Stimulated activated CD8-positive, alpha-beta memory T cell treated with anti-CD3 and anti-CD28 coated beads, Interleukin-4, amount 100 ng/mL, for 1 hour (primary cell): ENCODE measurements at places on chromosomes 7 and 10.

DNA sequence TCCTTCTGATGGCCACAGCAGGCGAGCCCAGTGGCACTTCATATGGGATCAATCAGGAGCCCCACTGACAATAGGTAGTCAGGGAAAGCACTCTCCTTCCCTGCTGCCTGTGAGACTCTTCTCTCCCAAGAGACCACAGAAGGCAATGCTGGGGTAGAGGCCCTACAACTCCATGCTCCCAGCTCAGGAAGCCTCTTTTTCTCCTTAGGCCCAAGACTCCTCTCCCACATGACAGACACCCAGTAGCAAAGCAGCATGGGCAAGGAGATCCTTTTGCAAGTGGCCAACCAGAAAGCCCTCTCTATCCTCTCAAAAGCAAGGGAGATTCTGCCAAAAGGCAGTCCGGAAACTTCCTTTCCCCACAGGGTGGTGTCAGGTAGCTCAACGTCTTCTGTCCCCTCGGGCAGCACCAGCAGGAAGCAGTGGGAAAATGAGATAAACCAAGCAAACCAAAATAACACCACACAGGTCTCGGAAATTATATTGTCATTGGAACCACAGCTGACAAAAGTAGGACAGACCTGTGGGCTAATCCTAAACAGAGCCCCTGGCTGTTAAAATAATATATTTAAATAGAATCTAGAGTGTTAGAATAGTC, 172.7 kb upstream of the GDF10 start:
- no peak for DNase-seq

DNA sequence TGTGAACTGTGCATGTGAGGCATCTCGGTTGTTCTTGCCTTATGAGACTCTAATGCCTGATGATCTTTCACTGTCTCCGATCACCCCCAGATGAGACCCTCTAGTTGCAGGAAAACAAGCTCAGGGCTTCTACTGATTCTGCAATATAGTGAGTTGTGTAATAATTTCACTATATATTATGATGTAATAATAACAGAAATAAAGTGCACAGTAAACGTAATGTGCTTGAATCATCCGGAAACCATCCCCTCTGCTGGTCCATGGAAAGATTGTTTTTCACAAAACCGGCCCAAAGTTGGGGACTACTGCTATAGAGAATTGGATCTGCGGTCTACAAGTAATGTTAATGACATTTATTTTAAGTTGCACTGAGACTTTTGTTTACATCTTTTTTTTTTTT, 126.7 kb downstream of the TPST1 start:
- DNase-seq: no peak

DNA sequence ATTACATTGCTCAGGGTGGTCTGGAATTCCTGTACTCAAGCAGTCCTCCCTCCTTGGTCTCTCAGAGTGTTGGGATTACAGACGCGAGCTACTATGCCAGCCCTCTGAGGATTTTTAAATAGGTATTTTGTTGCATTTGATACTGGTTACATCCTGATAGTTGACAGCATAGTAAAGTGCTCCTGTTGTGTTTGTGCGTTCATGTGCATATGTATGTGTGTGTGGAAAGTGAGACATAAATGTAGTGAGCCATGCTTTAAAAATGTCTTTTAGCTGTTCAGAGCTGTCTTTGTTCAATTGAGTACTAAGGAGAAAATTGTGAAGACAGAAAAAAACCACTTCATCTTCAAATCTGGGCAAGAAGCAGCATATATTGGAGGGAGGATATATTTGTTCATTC, 27.8 kb downstream of the ZNRF2 start:
- DNase-seq: no peak

DNA sequence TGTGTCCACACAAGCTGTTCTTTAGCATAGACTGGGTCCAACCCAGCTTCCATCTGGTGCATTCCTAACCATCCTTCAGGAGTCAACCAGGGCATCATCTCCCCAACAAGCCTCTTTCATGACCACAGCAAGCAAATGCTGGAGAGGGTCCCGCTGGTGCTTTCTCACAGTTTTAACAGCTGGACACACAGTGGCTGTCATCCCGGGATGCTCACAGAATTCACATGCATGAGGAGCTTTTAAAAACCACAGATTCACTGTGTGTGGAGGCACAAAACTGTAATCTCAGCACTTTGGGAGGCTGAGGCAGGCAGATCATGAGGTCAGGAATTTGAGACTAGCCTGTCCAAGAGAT, 6.4 kb upstream of the CYP3A7 start:
- DNase-seq: no peak

GRCh38 chr7:84482476-84482875, 287.9 kb upstream of the SEMA3A start:
- DNase-seq: no peak

DNA sequence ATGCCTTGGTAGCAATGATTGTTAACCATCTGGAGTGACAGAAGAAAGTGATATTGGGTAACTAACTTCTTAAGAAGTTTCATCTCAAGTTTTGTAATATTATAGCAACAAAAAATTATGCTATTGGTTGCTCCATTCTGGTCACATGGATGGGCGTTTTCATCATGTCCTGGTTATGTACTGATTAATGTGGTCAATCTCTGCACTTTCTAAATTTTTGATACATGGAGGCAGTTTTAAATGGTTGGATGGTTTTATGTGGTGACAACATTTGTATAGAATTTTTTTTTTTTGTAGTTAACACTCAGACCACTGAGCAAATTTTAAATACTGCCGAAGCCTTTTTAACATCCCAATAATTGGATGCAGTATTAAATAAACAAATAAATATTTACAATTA, 55.2 kb upstream of the CCAR1 start:
- no peak for DNase-seq

DNA sequence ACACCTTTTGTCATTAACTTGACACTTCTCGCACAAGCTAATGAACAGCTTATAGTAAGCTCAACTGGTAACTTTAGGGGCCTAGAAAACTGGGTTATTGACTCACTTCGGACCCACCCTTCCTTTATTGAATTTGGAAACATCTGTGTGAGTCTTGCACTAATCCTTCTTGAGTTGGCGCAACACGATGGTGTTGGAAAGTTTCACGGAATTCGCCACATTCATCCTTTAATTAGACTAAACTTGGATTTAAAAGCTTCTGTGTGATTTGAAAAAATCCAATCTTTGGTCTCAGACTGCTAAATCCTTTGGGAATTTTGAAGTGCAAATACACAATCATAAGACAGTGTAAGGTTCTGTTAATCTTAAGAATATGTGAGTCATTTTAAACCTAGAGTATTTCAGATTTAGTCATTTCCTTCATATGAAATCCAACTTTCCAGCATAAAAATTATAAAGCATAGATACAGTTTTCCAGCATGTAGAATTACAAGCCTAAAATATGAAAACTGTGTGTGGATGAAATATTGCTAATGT, 15.1 kb downstream of the FZD8 start:
- DNase-seq: no peak

DNA sequence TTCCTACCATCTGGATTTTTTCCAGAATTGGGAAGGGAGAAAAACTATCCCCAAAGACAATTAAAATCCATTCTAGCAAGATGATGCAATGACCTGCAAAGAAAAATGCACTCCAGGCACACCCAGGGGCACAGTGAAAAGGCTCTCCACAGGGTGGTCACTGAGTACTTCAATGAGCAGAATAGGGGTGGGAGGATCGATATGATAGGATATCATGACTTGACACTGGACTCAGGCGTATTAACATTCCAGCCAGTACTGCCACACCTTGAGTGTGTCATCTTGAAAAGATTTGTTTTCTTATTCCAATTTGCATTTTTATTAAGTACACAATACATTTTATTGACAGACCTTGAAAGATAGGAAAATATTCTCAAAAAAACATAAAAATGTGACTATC, 132.2 kb downstream of the ZNF37A start:
- no peak for DNase-seq

DNA sequence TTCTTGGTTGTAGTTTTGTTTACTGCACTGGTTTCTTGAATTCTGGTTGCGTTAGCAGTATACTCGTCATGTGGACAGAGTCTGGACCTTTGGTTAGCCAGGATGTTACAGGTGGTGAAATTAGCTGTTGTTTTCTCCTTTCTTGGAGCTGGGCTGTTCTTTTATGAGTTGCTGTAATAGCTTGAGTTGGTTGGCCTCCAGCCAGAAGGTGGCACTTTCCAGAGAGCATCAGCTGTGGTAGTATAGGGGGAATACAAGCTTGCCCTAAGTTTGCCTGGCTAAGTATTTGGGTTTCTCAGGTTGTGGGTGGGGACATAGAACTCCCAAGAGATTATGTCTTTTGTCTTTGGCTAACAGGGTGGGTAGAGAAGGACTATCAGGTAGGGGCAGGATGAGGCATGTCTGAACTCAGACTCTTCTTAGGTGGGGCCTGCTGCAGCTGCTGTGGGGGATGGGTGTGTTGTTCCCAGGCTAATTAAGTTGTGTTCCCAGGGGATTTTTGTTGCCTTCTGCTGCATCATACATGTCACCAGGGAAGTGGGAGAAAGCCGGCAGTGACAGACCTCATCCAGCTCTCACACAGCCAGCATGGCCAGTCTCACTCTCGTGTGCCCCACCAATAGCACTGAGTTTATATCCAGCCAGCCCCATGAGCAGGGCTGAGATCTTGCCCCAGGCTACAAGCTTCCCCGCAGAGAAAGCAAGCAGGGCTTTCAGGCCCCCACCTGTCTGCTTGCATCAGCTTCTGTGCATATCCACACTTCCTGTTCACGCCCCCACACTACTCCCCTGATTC, 246.7 kb upstream of the TPK1 start:
- DNase-seq: no peak

- DNase-seq: no peak
Observed at GRCh38 chr7:117270371-117270770, 52.5 kb downstream of the WNT2 start.
